Right atrium auricular region (tissue), 2 donors: ENCODE measurements at places on chromosomes 16 and 17.

GRCh38 chr16:81542609-81543570 lies 98.3 kb downstream of the CMIP start:
- DNase-seq: no peak

DNA sequence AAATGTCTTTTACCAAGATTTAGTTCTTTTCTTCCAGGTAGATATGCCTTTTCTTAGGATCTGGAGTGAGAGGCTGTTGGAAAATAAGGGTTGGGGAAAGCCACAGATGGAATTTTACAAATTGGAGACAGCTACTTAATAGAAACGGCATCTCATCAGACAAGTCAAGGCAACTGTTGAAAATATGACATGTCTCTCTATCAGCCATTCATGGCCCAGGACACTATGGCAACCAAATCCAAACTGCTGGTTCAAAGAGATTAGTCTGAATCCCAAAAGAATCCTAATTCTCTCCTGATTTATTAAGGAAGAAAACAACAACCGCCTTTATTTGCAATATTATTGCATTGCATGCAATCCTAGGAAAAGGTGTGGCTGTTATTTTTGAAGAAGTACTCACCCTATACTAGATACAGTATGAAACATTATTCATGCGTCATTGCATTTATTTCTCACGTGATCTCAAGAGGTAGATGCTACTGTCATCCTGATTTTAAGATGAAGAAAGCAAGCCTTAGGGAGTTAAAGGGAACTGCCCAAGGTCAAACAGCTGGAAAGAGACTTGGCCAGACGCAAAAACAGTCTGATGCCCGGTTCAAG lies 12.6 kb upstream of the CEP20 start:
- DNase-seq: no peak

- DNase-seq: no peak
Observed at GRCh38 chr17:33459078-33459940, 166.2 kb upstream of the ASIC2 start.

GRCh38 chr17:1145311-1145986 lies 34.3 kb downstream of the ABR start:
- no peak for DNase-seq

DNA sequence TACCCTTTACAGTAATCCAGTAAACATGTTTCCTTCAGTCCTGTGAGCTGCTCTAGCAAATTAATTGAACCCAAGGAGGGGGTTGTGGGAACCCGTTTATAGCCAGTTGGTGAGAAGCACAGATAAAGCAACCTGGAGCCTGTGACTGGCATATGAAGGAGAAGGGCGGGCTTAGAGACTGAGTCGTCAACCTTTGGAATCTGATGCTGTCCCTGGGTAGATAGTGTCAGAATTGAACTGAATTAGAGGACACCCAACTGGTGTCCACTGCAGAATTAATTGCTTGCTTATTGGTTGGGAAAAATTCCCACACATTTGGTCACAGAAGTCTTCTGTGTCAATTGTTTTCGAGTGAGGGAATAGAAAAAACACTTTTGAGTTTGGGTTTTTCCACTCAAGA lies 12.8 kb upstream of the RSKR start:
- DNase-seq: no peak

DNA sequence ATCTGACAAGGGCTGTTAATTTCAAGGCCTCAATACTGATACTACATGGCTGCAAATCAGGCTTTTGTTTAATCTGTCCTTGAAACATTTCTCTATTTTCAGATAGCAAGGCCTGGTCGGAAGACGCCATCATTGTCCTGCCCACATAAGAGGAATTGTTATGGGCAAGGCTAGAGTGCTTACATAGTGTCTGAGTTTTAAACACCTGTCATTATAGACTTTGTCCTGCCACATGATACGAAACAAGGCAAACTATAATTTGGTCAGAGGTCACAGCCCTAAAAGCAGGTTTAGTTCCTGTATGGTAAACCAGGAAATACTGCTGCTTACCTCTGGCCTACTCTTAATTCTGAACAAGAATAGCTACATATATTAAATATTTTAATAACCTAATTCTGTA lies 104.4 kb downstream of the SSH2 start:
- DNase-seq: no peak

GRCh38 chr17:4738136-4739121 lies 1.2 kb upstream of the ZMYND15 start:
- DNase-seq: no peak

DNA sequence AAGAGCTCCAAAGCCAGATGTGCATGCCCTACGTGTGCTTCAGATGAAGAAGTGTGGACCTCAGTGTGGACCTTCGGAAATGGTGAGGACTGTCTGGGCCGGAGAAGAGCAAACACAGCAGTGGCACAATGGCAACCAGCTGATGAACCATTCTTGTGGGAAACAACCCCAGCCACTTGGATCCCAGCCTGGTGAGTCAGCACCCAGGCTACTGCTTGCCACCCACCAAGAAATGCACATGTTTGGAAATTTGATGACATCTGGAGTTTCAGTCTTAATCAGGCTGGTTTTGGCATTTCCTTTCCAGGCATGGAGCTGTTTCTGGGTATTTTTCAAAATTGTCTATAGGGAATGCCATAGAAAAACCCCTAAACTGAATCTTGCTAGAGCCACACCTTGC lies 42.7 kb downstream of the DYNLRB2 start:
- DNase-seq: no peak

GRCh38 chr16:57953857-57954256 lies 17.1 kb downstream of the CNGB1 start:
- no peak for DNase-seq

DNA sequence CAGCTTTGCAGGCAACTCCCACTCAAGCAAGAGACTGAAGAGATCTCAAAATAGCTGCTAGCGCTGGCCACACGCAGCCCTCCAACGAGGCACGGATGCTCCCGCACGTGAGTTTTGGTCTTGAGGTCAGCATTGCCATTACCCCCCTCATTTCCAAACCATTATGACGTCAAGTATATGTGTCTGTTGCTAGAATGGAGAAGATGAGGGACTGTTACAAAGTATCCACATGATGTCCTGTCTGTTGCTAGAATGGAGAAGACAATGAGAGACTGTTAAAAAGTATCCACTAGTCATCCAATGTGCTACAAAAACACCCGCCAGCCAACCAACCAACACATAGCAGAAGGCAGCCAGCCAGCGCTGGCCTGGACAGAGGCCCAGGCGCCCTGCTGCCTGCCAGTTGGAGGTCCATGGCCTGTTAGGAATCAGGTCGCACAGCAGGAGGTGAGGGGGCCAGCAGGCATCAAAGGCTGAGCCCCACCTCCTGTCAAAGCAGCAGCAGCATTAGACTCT lies 24.8 kb downstream of the KLHDC4 start:
- DNase-seq: no peak

- no peak for DNase-seq
Observed at GRCh38 chr17:4248504-4249277, 15.1 kb downstream of the ANKFY1 start.

DNA sequence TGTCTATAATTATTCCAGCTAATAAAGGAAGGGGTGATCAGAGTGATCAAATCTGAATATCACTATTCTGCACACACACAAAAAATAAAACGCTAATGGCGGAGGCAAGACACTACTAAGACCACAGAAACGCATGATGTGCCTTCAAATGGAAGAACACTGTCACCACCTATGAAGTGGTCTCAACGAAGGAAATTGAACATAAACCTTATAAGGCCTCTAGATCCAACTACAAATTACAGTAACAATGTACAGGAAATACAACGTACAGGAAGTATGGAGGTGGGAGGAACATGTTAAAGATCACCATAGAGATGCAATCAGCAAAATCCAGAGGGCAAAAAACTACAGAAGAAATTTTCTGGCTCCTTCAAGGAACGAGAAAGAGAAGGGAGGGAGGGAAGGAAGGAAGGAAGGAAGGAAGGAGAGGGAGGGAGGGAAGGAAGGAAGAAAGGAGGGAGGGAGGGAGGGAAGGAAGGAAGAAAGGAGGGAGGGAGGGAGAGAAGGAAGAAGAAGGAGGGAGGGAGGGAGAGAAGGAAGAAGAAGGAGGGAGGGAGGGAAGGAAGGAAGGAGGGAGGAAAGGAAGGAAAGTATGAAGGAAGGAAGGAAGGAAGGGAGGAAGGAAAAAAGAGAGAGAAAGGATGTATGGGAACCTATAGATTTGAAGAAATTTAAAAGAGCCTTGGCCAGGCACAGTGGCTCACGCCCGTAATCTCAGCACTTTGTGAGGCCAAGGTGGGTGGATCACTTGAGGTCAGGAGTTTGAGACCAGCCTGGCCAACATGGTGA lies 3.1 kb upstream of the SGCA start:
- DNase-seq: no peak

- DNase-seq: peak; percentile 61
Observed at GRCh38 chr16:1159973-1160772, 7.3 kb downstream of the CACNA1H start.

DNA sequence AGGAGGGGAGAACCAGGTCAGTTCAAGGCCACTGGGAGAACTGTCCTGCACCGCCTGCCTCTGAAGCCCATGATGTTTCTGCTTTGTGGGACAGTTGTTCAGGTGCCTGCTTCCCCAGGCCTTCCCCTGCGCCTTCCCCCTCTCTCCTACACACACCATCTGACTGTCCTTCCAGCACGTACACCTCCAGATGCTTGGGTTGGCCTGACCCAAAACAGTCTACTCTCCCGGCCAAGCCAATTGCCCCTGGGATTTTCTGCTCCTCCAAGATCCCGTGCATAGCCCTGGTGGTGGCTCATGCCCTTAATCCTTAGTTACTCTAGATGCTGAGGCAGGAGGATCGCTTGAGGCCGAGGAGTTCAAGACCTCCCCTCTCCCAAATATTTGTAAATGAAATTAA lies 684 bp upstream of the RSAD1 start:
- no peak for DNase-seq

GRCh38 chr17:81513372-81513752 lies 763 bp upstream of the ACTG1 start:
- peak; percentile 75 for DNase-seq

- no peak for DNase-seq
Observed at GRCh38 chr17:2862197-2862596, 66.0 kb downstream of the RAP1GAP2 start.

- DNase-seq: no peak
Observed at GRCh38 chr16:90047714-90048346, 28.6 kb upstream of the DBNDD1 start.

GRCh38 chr17:39026980-39027451 lies 59.8 kb upstream of the FBXO47 start:
- peak; percentile 73 for DNase-seq

GRCh38 chr17:40313668-40314583 lies 4.9 kb downstream of the RARA start:
- no peak for DNase-seq

DNA sequence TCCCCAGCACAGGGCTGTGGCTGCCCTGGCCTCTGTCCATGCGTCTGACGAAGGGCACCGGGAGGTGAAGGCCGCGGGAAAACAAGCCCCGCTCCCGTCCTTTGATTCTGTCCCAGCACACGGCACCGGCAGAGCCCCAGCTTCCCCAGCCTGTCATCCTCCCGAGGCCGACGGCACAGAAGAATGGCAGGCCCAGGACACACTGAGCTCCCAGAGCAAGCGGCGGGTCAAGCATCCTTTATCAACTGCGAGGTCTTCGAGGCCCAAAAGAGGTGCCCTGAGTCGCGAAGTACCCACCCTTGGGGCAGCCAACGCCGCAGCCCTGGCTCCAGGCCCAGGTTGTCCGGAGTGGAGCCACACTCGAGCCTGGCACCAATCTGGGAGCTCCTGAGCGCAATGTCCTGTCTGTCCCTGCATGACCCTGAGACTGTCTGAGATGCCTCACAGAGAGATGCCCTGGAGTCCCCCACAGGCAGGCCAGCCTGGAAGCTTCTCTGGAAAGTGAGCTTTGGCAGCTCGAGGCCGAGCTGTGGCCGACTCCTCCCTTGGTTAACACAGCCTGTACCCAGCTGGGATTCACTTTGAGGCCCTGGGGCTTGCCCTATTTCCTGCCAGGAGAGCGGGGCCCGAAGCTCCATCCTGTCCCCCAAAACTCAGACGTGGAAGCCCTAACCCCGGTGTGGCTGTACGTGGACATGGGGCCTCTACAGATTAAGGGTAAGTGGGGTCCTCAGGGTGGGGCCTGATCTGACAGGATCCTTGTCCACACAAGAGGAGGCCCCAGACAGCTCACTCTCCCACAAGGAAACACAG lies 23.3 kb downstream of the SLC7A5 start:
- no peak for DNase-seq

GRCh38 chr17:76981545-76982295 lies 113.5 kb downstream of the MGAT5B start:
- DNase-seq: no peak

- DNase-seq: no peak
Observed at GRCh38 chr17:76239538-76240274, 587 bp downstream of the RNF157 start.

DNA sequence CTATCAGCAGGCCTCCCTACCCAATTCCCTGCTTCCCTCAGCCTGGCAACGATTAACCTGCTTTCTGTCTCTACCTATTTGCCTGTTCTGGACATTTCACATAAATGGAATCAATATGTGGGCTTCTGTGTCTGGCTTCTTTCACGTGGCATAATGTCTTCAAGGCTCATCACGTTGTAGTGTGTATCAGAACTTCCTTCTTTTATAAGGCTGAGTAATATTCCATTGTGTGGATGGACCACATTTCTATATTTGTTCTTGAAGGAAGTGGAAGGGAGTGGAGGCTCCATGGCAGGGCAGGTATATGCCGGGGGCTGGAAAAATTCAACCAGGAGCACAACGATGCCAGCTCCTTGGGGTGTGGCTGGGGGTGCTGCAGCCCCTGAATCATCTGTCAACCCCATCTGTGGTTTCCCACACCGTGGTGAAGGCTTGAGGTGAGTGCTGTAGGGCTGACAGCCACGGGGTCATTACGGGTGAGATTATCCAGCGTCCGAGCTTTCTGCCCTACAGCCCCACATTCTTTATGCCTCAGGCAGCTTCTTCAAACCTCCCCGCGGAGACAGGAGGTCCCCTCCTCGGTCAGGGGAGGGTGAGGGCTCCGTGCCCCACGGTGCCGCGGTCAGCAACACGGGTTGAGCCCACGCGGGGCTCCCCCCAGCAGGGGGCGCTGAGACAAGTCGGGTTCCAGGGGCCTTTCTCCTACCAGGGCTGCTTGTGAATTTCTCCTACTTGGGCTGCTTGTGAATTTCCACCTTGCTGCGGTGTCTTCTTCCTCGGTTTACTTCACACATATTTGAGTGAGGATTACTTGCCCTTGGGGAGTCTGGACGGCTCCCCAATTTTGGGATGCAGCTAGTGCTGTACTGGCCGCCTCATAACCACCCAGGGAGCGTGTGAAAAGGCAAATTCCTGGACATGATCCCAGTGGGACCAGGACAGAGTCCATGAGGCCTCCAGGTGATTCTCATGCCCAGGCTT lies 18.3 kb upstream of the WFIKKN2 start:
- no peak for DNase-seq

- no peak for DNase-seq
Observed at GRCh38 chr17:50629902-50630301, 4.8 kb upstream of the ABCC3 start.

- DNase-seq: peak; percentile 78
Observed at GRCh38 chr17:78127239-78127887, 1.2 kb downstream of the TMC6 start.
